Stimulated activated CD4-positive, alpha-beta T cell treated with anti-CD3 and anti-CD28 coated beads, Interleukin-1b, Interleukin-23, amount 100 ng/mL, for 1 hour (primary cell): ENCODE measurements at places on chromosomes 4 and X.
A peak's percentile ranks its signal among the peaks of the same experiment; 100 is the strongest.

DNA sequence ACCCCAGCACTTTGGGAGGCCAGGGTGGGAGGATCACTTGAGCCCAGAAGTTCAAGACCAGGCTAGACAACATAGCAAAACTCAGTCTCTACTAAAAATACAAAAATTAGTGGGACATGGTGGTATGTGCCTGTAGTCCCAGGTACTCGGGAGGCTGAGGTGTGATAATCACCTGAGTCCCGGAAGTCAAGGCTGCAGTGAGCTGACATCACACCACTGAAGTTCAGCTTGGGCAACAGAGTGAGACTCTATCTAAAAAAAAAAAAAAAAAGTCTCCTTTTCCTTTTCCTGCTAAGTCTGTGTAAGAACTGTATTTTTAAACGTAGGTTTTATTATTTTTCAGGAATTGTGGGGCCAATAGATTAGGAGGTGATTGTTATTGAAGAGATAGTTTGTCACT, 356.7 kb downstream of the ARHGAP24 start:
- no peak for DNase-seq

GRCh38 chrX:25858273-25858880, 279.8 kb upstream of the MAGEB18 start:
- no peak for DNase-seq

GRCh38 chrX:10722851-10723250, 102.5 kb upstream of the MID1 start:
- DNase-seq = peak; percentile 5

- no peak for DNase-seq
These were observed 6.7 kb upstream of the PRICKLE3 start for GRCh38 chrX:49192722-49193328.

DNA sequence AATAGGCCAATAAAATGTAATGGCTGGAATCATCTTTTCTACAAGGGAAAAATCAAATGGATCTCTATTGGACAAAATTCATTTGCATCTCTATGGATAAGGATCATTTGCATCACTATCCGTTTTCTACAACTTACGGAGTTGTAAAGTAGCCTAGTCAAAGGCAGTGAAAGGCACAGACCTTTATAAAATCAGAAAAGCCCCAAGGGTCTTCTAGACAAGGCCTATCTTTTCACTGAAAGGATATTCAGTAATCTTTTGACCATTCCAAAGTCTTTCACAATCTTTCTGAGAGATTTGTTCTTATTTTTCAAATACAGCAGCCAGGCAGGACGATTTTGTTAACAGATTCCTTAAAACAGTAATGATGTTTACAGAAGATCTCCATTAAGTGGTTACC, 119.5 kb upstream of the JADE1 start:
- no peak for DNase-seq

- no peak for DNase-seq
These were observed 186.7 kb downstream of the PALLD start for GRCh38 chr4:168683595-168683994.

DNA sequence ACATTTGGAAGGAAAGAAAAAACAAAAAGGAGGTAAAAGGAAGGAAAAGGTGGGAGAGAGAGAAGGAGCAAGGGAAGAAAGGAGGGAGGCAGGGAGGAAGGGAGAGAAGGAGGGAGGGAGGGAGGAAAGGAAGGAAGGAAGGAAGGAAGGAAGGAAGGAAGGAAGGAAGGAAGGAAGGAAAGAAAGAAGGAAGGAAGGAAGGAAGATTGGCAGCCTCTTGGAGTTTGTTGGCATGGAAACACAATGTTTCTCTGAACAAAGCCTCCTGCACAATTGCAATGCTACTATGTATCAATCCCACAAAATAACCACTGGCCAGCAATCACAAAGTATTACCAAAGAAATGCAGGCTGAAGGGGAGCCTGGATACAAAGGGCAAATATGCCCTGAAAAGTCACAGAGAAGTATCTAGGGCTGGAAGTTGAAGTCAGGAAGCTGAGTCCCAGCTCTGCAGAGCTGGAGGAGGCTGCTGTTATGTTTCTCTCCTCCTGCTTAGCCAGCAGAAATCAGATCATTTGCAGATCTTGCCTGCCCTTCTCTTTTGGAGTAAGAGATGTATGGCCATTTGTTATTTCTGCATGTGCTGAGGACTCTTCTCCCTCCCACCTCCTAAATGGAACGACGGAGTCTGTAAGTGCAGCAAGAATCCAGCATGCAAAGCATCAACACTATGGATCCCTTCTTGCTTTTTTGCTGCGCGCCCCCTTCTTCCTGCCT, 195.9 kb upstream of the LDB2 start:
- no peak for DNase-seq

DNA sequence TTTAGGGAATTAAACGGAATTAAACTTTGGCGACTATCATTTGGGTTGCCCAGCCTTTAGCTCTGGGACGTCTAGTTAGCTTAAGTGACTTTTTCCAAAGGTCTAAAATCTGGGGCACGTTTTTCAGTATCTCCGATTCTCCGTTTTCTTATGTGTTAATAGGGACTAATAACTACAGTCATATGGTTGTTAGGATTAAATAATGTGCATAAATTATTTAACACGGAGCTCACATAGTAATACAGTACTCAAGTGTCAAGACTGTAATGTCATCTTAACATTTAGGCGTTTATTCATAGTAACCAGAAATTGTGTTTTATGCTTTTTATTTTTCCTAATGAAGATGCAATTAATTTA, 466 bp upstream of the CCNA2 start:
- DNase-seq = no peak
